ENCODE measurements at places on chromosomes 4 and X.

GRCh38 chr4:115234405-115235093 lies 121.1 kb upstream of the NDST4 start:
- DNase-seq, result no peak

DNA sequence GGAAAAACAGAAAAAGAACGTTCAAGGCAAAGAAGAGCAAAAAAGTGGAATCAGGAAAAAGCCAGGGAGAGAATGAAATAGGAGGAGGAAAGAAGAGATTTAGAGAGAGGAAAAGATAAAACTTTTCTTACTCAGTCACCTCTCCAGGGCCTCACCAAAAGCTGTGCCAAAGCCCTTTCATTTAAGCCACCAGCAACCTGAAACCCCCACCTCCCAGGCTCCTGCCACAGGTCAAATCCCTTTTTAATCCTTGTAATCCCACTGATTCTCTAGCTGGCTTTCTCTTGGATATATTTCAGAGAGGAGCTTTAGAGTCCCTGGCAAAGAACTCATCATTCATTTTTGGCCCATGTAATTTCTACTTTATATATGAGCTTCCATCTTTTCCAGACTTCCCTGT lies 25.7 kb upstream of the XIAP start:
- DNase-seq, result no peak

GRCh38 chr4:148053298-148054003 lies 321.6 kb downstream of the ARHGAP10 start:
- DNase-seq, result no peak

DNA sequence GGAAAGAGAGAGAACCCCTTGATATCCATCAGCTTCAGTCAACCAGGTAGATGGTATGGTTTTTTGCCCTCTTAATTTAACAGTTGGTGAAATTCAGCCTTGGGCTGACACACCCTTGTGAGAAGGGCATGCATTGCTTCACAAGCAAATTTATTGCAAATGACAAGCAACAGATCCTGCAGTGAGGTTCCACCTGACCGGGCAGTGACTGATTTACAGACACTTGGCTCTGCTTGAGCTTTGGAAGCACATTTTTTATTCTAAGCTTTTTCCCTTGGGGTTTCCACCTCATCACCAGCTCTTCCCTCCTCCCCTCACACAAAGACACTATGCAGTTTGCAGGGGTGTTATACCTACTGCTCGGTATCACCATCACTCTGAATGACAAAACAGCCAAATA lies 28.3 kb upstream of the SERTM2 start:
- DNase-seq, result no peak

DNA sequence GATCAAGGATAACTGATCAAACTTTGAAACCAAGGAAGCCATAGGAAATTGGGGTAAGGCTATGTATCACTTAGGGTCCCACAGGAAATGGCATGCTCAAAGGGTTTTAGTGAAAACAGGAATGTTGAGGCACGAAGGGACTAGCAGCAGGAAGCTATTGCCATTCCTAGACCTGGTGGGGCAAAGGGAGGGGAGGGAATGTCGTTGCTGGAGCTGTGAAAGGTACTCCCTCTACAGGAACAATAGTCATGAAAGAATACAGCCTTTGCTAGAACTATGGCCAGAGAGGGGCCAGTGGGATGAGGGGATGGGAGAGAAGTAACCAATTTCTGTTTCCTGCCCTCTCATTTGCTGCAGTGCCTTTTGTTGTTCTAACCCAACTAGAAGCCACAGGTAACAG lies 11.9 kb downstream of the REPS2 start:
- no peak for DNase-seq

GRCh38 chr4:81221303-81222081 lies 6.5 kb upstream of the PRKG2 start:
- no peak for DNase-seq

- DNase-seq, result no peak
Measured at GRCh38 chrX:87961471-87961870, 443.9 kb downstream of the KLHL4 start.

DNA sequence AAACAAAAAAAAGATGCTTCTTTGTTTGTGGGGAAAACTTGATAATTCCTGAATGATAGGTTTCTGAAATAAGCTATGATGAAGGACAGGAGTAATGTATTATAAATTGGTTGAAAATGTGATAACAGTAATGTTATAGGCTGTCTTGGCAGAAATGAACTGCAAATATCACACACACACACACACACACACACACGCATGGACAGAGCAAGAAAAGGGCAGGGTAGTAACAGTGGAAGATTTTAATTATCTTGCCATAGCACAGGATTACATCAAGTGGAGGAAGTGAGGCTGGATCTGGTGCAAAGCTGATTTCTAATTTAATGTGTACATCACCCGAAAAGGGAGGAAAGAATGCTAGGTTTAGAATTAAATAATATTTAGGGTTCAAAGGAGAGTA lies 97.5 kb upstream of the CXXC4 start:
- DNase-seq, result no peak

Data from cortex of kidney (tissue), 1 donor.